ENCODE measurements at places on chromosomes 6 and 20.

- DNase-seq, result no peak
Observed at GRCh38 chr20:41225091-41225490, 87.7 kb downstream of the PLCG1 start.

GRCh38 chr20:55252521-55252920, 752.8 kb downstream of the CBLN4 start:
- DNase-seq, result peak; percentile 2

DNA sequence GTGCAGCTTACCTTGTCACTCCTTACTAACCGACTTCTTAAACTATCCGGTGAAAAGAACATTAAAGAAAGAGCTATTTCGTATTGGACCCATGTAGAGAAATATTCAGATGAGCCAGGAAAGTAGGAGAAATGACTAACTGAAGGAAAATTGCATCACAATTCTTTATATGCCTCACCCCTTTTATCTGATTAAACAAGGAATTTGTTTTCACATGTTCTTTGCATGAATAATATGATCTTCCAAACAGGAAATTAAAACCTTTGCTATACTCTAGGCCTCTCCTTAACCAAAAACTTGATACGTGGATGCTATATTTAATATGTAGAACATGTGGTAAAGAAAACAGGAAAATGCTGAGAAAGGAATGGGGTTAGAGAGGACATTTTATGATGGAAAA, 41.9 kb upstream of the LRRC1 start:
- no peak for DNase-seq

DNA sequence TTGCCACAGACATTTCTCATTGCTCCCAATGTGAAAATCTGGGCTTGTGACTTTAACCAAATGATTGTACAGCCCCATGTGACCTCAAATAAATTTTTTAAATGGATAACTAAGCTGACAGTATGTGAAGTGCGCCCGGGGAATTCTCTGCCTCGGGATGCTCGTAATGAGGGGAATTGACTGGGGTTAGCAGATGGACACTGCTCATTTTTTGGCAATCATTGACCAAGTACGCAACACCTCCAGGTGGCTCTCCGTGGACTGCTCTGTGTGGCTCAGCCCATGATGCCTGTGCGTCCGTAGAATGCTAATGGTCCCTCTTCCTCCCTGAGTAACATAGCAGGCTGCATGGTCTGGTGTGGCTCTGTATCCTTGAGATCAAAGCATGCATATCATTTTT, 42.4 kb downstream of the FARS2 start:
- peak; percentile 22 for DNase-seq

DNA sequence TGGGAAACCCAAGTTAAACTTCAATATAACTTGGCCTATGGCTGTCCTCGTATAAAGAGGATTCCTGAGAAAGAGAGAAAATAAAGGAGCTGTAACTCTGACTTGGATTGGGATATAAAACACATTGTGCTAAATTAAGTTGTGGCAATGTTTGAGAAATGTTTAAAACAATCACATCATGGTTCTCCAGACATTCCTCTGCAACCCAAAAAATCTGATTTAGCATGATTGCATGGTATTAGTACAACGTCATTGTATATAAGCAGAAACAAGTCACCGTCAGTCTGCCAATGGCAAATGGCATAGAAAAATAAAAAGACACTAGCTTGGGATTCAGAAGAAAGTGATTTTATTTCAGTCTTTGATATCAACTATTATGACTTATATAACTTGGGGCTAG, 140.2 kb upstream of the FAM83B start:
- DNase-seq, result no peak

DNA sequence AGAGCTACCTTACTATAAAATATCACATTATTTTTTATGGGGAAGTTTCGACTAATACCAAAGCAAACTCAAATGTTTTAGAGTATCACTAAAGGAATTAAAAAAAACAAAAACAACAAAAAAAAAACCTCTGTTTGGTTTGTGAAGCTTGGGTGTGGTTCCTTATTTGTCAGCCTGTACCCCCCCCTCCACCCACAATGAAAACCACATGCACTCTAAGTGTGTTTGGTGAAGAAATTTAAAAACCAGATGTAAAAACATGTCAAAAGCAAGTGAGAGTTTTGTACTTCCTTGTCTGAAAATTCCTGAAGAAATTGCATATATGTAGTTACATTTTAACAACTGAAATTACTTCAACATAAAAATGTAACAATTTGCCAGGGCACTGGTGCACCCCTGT, 3.1 kb downstream of the STK38 start:
- DNase-seq, result no peak

DNA sequence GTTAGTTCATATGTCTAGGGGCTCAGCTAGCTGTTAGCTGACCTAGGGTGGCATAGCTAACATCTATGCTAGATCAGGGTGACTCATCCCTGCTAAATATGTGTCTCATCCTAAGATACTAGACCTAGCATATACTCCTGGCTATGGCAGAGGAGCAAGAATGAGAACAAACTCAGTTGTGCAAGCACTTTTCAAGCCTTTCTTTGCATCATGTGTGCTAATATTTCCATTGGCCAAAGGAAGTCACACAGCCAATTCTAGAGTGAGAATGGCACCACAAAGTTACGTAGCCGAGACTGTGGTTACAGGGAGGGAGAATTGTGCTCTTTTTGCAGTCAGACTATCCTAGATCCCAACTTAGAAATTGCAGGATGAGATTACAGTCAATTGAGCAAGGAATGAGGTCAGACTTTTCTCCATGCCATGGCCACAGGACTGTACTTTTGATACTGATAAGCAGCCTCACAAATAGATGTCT, 78.7 kb downstream of the PLCB4 start:
- no peak for DNase-seq

GRCh38 chr20:19285436-19285835, 73.0 kb downstream of the SLC24A3 start:
- DNase-seq, result no peak

DNA sequence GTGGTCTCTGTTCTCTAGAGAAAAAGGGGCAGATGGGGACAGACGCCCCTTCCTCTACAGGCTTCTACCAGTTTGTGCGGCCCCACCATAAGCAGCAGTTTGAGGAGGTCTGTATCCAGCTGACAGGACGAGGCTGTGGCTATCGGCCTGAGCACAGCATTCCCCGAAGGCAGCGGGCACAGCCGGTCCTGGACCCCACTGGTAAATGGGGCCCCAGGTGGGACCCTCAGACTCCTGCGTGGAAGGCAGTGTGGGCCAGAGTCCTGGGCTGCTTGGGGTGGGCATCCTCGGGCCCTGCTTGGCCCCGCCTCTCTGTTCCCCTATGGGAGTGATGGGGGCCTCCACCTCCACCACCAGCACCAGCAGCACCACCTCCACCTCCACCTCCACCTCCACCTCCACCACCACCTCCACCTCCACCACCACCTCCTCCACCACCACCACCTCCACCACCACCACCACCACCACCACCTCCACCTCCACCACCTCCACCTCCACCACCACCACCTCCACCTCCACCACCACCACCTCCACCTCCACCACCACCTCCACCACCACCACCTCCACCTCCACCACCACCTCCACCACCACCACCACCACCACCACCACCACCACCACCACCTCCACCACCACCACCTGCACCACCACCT, 3.2 kb upstream of the TNFRSF6B start:
- DNase-seq, result no peak

- DNase-seq, result no peak
Observed at GRCh38 chr6:40891131-40891530, 147.9 kb downstream of the UNC5CL start.

- DNase-seq, result no peak
Observed at GRCh38 chr6:62740596-62740995, 454.6 kb upstream of the KHDRBS2 start.

GRCh38 chr20:39699166-39699725, 737.1 kb downstream of the DHX35 start:
- DNase-seq, result no peak

GRCh38 chr20:10113746-10114145, 79.0 kb downstream of the ANKEF1 start:
- no peak for DNase-seq

DNA sequence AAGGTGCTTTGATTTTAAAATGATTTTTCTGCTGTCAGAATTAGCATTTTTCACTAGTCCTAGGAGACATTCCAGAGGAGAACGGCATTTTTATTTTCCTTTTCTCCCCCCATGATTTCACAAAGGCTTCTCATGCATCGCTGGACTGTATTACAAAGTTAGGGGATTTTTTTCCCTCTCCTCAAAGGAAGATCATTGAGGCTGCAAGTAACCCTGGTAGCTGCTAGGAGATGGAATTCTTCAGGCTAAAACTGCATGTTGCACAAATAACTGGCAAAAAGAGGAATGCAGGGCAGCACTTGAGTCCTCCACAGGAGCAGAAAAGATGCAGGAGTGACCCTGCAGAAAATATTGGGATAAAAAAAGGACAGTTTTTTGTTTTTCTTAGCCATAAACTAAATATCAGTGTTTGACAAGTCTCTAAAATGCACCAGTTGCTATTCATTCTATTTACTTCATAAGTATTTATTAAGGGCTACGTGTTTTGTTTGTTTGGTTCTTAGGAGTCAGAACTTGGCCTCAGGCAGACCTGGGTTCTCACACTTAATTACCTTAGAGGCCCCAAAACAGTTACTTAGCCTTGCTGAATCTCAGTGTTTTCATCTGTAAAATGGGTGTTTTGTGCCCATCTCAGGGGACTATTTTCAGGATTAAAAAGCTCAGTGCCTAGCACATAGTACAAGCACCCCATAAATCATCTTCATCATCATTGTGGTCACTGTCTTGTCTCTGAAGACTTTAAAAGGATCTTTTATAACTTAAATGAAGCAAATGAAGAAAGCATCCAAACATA, 144.5 kb upstream of the ID4 start:
- peak; percentile 52 for DNase-seq

DNA sequence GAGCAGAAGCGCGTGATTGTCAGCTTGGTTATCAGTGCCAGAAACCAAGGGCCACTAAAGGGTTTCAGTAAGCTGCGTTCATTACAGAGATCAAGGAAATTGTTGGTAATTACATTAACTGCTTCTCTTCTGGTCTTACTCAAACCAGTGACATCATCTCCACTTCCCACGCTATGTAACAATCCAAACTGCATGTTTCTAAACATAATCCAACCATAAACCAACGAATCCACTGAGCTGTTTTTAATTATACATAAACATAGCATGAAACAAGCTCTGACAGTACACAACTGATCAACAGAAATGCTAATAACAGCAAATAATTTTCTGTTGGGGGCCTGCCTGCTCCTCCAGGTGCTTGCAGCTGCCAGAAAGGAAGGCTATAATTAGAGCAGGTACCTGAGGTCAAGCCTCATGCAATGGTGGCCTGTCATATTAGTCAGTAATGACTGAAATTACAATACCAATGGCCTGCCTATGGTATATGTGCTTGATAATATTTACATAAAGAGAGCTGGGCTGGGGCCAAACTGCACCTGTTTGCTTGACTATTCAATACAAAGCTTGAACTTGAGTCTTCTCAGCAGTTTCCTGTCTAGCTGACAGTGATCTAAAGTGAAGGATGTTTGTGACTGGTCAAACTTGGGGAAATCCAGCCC, 40.1 kb downstream of the ILRUN start:
- peak; percentile 9 for DNase-seq

DNA sequence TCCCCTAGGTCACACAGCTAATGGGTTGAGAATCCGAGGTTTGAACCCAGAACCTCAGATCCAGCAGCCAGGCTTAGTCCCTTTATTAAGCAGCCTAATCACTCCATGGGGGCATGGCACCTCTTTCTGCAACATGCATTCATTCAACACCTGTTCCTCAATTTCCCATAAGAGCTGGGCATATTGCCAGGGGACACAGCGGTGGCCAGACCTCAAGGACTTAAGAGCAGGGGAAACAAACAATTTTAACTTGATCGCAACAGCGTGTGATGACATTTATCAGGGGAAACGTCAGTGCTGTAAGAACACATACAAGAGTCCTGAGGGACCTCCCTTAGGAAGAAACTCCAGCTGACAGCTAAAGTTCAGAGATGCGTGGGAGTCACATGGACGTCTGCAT, 267.4 kb upstream of the CDH4 start:
- DNase-seq, result no peak

GRCh38 chr20:8260837-8261251, 128.8 kb downstream of the PLCB1 start:
- no peak for DNase-seq

DNA sequence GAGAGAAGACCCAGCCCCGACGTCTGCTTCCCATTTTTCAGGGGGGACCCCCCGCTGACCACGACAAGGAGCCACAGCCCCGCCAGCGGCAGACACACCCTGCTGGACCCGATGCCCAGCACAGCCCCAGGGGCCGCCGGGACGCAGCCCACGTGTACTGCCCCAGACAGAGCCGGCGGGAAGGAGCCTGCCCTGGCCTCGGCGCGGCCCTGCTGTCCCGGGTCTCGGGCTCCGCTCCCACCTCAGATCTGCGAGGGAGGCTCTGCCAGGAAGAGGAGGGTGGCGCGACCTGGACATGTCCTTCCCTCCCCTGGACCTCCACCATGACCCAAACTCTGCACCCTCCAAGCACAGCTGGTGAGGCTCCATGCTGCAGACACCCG, 54.7 kb downstream of the KCNQ2 start:
- no peak for DNase-seq

DNA sequence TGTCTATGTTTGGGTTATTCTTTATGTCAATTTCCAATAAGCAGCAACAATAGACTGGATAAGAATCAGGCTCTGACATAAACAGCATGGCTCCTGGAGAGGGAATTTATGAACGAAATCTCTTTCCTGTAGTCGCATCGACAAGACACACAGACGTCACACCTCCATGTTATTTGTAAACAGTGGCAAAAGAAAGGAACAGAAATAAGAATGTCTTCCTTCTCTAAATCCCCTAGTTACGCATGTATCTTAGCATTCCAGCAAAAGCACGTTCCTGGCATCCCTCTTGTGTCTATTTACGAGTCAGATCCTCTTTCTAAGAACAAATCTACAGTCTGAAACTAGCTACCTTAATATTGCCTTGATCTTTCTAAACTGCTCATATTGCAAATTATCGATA, 559.1 kb upstream of the JAG1 start:
- no peak for DNase-seq

DNA sequence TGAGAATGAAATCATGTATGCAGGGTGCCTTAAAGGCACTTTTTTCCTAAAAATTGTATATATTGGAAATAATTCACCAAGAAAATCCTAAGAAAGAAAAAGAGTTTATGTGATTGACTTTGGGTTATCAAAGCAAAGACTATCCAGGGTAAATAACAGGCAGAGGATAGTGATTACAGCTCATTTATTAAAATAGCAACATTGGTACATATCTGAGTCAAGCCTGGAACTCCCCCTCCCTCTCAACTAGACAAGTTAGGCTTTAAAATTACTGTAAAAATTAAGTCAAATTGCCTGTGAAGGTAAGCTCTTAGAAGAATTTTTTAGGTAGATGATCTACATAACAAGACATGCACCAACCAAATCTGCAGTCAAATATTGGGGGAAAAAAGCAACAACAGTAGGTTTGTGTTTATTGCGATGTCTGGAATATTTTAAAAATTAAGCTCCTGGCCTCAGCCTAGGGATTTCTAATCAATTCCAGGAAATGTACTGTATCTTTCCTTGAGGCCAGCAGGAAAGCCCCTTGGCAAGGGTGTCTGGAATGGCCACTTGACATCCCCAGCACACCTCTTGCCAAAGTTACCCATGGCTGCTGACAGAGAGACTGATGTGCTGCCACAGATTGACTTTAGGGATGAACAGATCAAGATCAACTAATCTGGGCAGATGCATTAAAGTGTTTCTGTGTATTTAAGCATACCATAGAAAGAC, 31.2 kb upstream of the HBS1L start:
- no peak for DNase-seq

Data from retina (tissue), 1 donor.